ENCODE measurements at places on chromosomes 6 and 20.

DNA sequence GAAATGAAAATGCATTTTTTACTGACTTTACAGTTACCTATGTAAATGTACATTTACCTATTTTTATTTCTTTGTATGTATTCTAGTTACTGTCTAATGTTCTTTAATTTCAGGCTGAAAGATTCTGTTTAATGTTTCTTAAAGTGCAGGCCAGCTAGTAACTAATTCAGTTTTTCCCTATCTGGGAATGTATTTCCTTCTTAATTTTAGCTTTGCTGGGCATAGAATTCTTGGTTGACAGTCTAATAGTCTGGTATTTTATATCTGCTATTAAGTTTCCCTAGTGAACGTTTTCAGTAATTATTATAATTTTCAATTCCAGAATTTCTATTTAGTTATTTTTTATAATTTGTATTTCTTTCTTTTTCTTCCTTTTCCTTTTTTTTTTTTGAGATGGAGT is 186.0 kb upstream of the NOX3 start:
- DNase-seq, result no peak

- no peak for DNase-seq
These were observed 65.1 kb downstream of the REV3L start for GRCh38 chr6:111417946-111418345.

GRCh38 chr6:170524172-170524502 is 29.0 kb downstream of the PSMB1 start:
- no peak for DNase-seq

- no peak for DNase-seq
These were observed at the start of gene FABP7 for GRCh38 chr6:122779667-122780066. Gene FABP7 (plus strand): TSS chr6:122779716. CDS start chr6:122779795, 79 bp downstream.

DNA sequence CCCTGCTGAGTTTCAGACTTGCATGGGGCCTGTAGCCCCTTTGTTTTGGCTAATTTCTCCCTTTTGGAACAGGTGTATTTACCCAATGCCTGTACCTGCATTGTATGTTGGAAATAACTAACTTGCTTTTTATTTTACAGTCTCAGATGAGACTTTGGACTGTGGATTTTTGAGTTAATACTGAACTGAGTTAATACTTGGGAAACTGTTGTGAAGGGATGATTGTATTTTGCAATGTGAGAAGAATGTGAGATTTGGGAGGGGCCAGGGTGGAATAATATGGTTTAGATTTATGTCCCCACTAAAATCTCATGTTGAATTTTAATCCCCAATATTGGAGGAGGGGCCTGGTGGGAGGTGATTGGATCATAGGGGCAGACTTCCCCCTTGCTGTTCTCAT is 99.1 kb upstream of the IRAK1BP1 start:
- no peak for DNase-seq

DNA sequence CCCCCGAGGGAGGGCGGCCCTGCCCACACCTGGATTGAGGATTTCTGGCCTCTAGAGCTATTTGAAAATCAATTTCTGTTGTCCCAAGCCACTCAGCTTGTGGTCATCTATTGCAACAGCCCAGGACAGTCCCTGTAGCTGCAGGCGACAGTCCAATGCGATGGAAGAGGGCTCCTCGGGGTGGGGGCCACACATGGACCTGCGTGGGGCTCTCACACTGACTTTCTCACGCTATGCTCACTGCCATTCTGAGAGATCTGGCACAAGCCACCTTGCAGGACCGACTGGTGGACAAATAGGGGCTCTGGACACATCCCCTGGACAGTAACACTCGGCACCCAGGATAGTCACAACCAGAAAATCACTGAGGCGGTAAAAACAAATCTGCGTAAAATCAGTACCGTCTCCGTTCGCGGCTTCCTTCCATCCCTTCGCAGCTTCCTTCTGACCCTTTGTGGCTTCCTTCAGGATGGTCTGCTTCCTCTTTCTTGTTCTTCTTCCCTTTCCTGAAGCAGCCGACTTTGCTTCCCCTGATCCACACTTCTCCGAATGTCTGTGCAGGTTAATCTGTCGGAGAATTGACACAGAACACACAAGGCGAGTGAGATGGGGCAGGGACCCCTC is 21.8 kb downstream of the CTCFL start:
- DNase-seq, result no peak
